ENCODE measurements at places on chromosomes 11 and 22.
A peak's percentile ranks its signal among the peaks of the same experiment; 100 is the strongest.

DNA sequence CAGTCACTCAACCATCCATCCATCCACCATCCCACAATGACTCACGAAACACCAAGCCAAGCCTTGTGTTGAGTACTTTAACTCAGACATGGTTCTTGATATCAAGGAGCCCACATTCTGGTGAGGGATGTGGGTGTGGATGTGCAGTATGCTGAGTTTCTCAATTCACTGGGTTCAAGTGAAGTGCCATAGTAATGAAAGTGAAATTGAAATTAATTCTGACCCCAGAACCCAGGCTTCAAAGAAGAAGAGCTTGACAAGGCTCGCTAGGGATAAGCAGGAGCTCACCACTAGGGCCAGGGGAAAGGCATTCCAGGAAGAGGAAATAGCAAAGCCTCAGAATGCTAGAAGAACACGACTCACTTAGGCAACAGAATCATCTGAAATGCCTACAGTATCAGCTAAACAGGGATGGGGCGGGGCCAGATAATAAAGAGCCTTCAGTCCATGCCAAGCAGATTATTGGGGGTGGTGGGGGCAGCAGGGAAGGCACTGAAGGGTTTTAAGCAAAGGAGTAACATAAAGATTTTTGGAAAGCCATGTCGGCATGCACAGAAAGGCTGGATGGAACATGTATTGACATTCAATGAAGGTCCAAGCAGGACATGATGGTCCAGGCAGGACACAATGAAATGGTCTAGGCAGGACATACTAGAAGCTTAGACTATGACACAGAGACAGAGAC lies 37.2 kb downstream of the RTL6 start:
- H3K4me1 ChIP-seq = no peaks in the 10 kb centered on the region
- H3K4me3 ChIP-seq = no peak overlapping the region
- no peak overlapping the region for H3K27ac ChIP-seq
- no peaks in the 10 kb centered on the region for H3K27me3 ChIP-seq
- DNase-seq = no peak

- H3K4me1 ChIP-seq = no peaks in the 10 kb centered on the region
- no peak overlapping the region for H3K4me3 ChIP-seq
- H3K36me3 ChIP-seq = no peaks in the 10 kb centered on the region
- H3K27me3 ChIP-seq = no peaks in the 10 kb centered on the region
- H3K27ac ChIP-seq = no peak overlapping the region
Measured at GRCh38 chr11:126989942-126990715, 10.4 kb downstream of the KIRREL3 start.

GRCh38 chr22:19808873-19809478 lies 45.7 kb downstream of the GNB1L start:
- H3K4me3 ChIP-seq = no peak overlapping the region
- no peaks in the 10 kb centered on the region for H3K4me1 ChIP-seq
- no peaks in the 10 kb centered on the region for H3K27me3 ChIP-seq
- H3K36me3 ChIP-seq = no peaks in the 10 kb centered on the region
- no peak overlapping the region for H3K27ac ChIP-seq

GRCh38 chr11:95652002-95652472 lies 137.5 kb downstream of the FAM76B start:
- H3K27me3 ChIP-seq = no peaks in the 10 kb centered on the region
- no peak overlapping the region for H3K4me3 ChIP-seq
- no peak for DNase-seq
- no peak overlapping the region for H3K27ac ChIP-seq
- peaks cover 3% of the 10 kb centered on the region for H3K4me1 ChIP-seq

DNA sequence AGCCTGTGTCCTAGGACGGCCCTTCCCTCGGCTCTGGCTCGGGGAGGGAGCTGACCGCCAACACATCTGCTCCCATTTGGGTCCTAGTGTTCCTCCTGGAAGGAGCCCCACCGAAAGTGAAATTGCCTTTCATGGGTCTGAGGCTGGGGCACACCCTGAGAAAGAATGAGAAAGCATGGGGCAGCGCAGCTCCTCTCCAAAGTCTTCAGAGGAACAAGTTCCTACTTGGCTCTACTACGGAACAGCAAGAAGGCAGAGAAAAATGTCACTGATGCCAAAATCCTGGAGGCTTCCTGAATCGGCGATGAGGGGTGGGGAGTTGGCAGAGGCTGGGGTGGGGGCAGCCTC lies 41.5 kb upstream of the MYEOV start:
- no peak overlapping the region for H3K27ac ChIP-seq
- H3K4me3 ChIP-seq = no peak overlapping the region
- DNase-seq = no peak
- no peaks in the 10 kb centered on the region for H3K36me3 ChIP-seq
- no peaks in the 10 kb centered on the region for H3K27me3 ChIP-seq
- peaks cover 3% of the 10 kb centered on the region for H3K4me1 ChIP-seq

GRCh38 chr11:20277014-20277413 lies 86.5 kb upstream of the HTATIP2 start:
- H3K36me3 ChIP-seq = no peaks in the 10 kb centered on the region

- no peak for DNase-seq
- peaks cover 2% of the 10 kb centered on the region for H3K4me1 ChIP-seq
- no peak overlapping the region for H3K4me3 ChIP-seq
- H3K36me3 ChIP-seq = no peaks in the 10 kb centered on the region
Measured at GRCh38 chr11:59671471-59671870, 2.6 kb upstream of the PATL1 start.

DNA sequence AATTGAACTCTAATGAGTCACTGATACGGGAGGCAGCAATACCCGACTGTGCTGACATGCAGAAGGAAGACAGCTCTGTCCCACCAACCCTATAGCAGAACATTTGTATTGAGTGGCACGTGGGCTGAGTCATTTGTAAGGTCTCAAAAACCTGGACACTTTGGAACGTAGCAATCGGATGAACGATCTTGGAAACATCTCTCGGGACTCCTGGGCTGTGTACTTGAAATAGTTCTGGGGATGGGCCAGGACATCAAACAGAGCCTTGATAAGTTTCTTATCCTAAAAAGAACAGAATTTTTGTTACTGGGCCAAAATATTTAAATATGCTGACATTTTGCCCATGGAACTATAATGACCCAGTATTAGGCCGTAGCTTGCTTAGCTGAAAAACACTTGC lies 17.1 kb upstream of the NRIP3 start:
- no peak for DNase-seq
- no peaks in the 10 kb centered on the region for H3K36me3 ChIP-seq
- H3K27me3 ChIP-seq = no peaks in the 10 kb centered on the region
- H3K27ac ChIP-seq = no peak overlapping the region
- H3K4me1 ChIP-seq = no peaks in the 10 kb centered on the region

DNA sequence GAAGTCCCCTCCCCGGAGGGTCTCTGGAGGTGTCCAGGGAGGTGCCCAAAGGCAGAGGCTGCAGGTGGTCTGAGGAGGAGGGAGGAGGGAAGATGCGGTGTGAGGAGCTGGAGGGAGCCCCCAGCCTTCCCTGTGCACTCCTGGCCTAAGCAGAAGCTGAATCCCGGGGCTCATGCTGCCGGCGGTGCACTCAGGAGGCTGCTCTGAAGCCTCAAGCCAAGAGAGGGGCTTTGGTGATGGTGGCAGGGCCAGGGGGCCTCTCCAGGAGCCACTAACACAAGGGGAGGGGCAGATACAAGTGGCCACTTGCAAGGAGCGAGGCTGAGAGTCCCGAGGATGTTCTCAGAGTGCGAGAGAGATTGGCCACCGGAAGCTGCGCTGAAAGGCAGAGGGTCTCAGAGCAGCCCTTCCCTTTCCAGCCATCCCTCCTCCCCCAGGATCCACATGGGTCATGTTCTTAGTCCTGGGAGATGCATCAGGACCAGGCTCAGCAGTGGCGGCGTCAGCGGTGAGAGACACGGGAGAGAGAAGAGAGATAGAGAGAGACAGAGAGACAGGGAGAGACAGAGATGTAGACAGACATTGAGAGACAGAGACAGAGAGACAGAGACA lies 774 bp upstream of the MRGPRG start:
- H3K27ac ChIP-seq = no peak overlapping the region
- no peaks in the 10 kb centered on the region for H3K4me1 ChIP-seq
- H3K27me3 ChIP-seq = no peaks in the 10 kb centered on the region
- no peak overlapping the region for H3K4me3 ChIP-seq

- H3K27me3 ChIP-seq = no peaks in the 10 kb centered on the region
- DNase-seq = peak; percentile 76
- H3K4me3 ChIP-seq = no peak overlapping the region
- H3K27ac ChIP-seq = no peak overlapping the region
- H3K4me1 ChIP-seq = peaks cover 4% of the 10 kb centered on the region
Measured at GRCh38 chr22:21044931-21045584, 688 bp upstream of the LRRC74B start.

- H3K27ac ChIP-seq = peak overlapping the region; percentile 17
- H3K36me3 ChIP-seq = no peaks in the 10 kb centered on the region
- peak; percentile 40 for DNase-seq
- H3K27me3 ChIP-seq = no peaks in the 10 kb centered on the region
- H3K4me1 ChIP-seq = peaks cover 4% of the 10 kb centered on the region
Measured at GRCh38 chr11:114478768-114479167, 39.5 kb downstream of the REXO2 start.

DNA sequence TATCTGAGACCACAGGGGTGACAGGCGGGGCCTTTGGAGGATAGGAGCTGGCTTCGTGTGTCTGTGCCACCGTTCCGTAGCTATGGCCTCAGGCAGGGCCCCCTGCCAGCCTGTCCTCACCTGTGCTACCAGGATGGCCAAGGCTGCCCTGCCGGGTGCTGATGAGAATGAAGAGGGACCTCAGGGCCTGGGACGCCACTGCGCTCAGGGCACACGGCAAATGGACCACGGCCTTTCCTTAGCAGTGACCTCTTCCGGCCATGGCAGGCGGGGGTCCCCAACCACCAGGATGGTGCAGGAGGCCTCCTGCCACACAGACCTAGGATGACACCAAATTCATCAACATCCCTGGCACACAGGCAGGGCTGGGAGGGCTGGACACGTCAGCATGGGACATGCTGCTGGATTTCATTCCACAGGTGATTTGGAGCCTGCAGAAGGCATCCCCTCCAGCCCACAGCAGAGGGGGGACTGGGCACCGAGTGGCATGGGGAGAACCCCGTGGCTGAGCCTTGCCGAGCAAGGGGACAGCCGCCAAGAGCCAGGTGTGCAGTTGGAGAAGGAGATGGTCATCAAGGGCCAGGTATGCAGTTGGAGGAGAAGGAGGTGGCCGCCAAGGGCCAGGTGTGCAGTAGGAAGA lies 1321.0 kb downstream of the BRD1 start:
- H3K4me3 ChIP-seq = no peak overlapping the region
- no peaks in the 10 kb centered on the region for H3K36me3 ChIP-seq
- no peaks in the 10 kb centered on the region for H3K27me3 ChIP-seq
- DNase-seq = no peak
- H3K4me1 ChIP-seq = peaks cover 3% of the 10 kb centered on the region

DNA sequence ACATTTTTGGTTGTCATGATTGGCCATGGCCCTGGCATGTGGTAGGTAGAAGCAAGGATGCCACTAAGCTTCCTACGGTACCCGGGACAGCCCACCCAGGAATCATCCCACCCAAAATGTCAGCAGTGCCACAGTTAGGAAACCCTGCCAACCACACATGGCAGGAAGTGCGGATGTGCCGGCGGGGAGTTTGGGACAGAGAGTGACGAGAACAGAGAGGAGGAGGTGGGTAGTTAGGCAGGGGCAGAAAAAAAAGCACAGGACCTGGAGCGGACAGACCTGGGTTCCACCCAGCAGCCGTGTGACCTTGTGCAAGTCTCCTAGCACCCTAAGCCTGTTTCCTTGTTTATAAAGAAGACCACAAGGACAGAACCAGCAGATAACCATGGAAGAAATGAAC lies 3.3 kb downstream of the SPI1 start:
- peaks cover 5% of the 10 kb centered on the region for H3K4me1 ChIP-seq
- DNase-seq = no peak
- no peaks in the 10 kb centered on the region for H3K36me3 ChIP-seq

- no peaks in the 10 kb centered on the region for H3K4me1 ChIP-seq
- DNase-seq = no peak
- no peaks in the 10 kb centered on the region for H3K36me3 ChIP-seq
- no peaks in the 10 kb centered on the region for H3K27me3 ChIP-seq
- no peak overlapping the region for H3K27ac ChIP-seq
Measured at GRCh38 chr11:65036931-65037330, 4.1 kb upstream of the SAC3D1 start.

DNA sequence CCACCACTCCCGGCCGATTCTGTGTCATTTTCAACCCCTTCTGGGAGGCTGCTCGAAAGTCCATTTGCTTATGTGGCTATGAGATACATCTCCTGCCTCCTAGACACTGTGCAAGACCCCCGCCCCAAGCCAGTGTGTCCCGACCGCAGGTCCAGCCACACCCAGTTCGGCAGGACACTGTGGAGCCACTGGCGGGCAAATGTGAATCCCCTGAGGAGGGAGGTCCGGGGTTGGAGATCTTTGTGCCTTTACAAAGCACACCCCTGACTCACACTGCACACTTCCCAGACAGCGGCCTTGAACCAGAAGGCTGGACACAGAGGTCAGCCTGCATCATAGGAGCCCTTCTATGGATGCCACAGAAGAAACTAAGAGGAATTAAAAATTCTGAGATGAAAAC lies 17.4 kb downstream of the FXYD6 start:
- no peaks in the 10 kb centered on the region for H3K27me3 ChIP-seq
- no peak overlapping the region for H3K4me3 ChIP-seq
- H3K36me3 ChIP-seq = no peaks in the 10 kb centered on the region
- peaks cover 2% of the 10 kb centered on the region for H3K4me1 ChIP-seq

GRCh38 chr11:2796091-2796490 lies 89.5 kb downstream of the CDKN1C start:
- H3K27ac ChIP-seq = no peak overlapping the region
- H3K4me1 ChIP-seq = no peaks in the 10 kb centered on the region
- no peak for DNase-seq
- no peaks in the 10 kb centered on the region for H3K36me3 ChIP-seq
- no peaks in the 10 kb centered on the region for H3K27me3 ChIP-seq
- no peak overlapping the region for H3K4me3 ChIP-seq

GRCh38 chr22:37943136-37943824 lies 10.1 kb downstream of the C22orf23 start:
- no peak overlapping the region for H3K27ac ChIP-seq
- no peak overlapping the region for H3K4me3 ChIP-seq
- H3K36me3 ChIP-seq = peaks cover 4% of the 10 kb centered on the region
- no peaks in the 10 kb centered on the region for H3K4me1 ChIP-seq
- no peaks in the 10 kb centered on the region for H3K27me3 ChIP-seq

DNA sequence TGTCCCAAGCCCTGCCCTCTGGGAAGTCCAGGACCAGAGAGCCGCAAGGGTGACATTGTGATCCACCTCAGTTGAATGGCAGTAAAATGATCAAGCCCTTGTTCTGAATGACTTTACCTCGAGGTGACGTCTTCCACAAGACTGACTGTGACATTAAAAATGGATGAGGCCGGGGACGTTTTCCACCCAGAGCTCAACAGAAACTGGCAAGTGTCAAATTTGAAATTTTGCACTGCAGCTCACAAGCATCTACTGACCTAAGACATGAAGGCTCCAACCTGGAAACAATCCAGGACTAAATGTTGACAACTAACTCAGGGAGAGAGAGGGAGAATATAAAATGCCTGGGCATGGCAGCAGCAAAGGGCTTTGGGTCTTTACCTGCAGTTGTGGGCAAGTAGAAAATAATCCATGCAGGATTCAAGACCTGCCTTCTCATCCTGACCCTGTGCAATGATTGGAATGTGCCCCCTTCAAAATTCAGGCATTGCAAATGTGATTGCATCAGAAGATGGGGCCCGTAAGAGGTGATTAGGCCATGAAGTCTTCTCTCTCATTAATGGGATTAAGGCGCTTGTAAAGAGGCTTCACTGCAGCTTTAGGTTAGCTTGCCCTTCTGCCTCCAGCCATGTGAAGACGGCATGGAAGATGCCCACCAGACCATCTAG lies 33.6 kb upstream of the CLMP start:
- H3K4me1 ChIP-seq = peaks cover 5% of the 10 kb centered on the region
- H3K4me3 ChIP-seq = no peak overlapping the region
- H3K27me3 ChIP-seq = no peaks in the 10 kb centered on the region
- no peak overlapping the region for H3K27ac ChIP-seq

Measured in mesendoderm (in vitro differentiated cells).